Lung microvascular endothelial cell (primary cell): ENCODE measurements at places on chromosomes 6 and 20. TPM values are rescaled to one million over a fixed set of nuclear protein-coding genes. Genes with fewer than 3 reads are reported as not detected.

DNA sequence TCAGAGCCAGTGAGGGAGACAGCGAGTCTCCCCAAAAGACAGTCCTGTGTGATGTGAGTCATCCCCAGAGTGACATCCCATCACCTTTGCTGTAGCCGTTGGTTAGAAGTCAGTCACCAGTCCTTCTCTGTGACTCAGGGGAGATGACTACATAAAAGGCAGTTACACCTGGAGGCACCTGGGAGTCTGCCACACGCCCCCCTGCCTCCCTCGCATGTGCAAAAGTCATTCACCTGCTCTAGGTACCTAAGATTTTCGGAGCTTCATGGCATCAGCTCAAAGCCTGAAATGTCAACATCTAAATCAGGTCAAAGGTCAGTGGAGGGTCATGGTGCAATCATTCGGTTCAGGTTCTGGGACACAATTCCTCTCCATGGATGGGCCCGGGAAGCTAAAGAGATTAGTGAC lies 50.3 kb downstream of the PRR18 start:
- no peak for DNase-seq

Gene KCNQ2
- total RNA-seq, result not detected in 2 replicates

DNA sequence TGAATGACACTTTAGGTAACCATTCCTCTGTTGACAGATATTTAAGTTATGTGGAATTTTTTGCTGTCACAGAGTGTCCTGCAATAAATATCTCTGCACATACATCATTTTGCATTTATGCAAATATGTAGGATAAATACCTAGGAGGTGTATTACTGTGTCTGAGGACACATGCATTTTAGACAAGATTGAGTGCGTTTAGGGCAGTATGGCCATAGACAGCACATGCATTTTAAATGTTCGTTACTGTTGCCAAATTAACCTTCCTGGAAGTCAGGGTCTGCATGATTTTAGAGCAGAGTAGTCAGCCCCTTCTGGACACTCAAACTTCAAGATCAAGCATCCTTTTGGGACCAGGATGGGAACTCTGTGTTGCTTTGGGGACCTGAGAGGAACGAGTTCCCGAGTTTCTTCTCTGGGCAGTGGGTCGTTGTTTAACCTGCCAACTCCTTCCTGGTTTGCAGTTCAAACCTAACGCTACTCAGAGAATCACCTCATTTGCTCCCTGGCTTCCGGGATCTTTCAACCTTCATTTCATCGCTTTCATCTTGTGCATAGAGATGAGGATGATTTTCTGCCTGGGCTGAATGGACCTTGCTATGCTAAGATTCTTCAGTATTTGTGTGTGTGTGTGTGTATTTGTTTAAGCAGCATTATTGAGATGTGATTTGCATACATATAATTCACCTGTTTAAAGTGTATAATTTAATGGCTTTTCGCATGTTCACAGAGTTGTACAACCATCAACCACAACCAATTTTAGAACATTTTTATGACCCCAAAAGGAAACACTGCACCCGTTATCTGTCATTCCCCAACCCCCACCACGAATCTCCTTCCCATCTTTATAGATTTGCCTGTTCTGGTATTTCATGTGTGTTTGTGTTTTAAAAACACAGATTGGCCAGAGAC lies 9.8 kb downstream of the BCAS4 start:
- DNase-seq, result no peak

GRCh38 chr20:46400253-46400652 lies 6.2 kb downstream of the ELMO2 start:
- DNase-seq, result peak; percentile 53

- no peak for DNase-seq
Observed at GRCh38 chr20:16551607-16552006, 21.6 kb downstream of the KIF16B start.

GRCh38 chr6:52539607-52540006 lies 37.3 kb downstream of the TRAM2 start:
- DNase-seq, result peak; percentile 53

DNA sequence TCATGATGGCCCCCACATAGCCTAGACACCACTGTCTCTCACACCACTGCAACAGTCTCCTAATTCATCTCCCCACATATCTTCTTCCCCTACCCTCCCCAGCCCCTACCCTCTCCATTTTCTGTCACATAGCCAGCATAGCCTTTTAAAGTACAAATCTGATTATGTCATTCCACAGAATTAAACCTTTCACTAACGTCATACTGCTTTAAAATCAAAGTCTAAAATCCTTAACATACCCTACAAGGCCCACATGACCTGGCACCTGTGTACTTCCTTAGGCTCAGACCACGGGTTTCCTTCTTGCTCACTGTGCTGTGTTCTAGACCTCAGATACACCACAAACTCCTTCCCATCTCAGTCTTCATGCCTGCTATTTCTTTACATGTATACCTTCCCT lies 5.9 kb downstream of the OSTM1 start:
- no peak for DNase-seq

DNA sequence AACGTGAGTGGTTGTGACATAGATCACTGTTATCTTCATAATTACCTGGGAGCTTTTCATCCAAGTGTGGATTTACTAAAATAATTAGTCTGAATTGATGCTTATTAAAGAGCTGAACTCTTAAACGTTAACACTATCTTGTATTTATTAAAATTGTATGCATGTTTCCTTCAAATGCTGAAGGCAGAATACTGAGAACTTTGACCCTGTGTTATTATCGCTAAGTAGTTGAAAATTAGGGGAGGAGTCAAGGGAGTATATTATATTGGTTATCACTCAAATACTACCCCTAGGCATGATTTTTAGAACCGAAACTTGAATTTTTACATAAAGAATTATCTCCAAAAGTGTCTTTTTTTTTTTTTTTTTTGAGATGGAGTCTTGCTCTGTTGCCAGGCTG lies 5.8 kb downstream of the VAPB start:
- DNase-seq, result no peak

DNA sequence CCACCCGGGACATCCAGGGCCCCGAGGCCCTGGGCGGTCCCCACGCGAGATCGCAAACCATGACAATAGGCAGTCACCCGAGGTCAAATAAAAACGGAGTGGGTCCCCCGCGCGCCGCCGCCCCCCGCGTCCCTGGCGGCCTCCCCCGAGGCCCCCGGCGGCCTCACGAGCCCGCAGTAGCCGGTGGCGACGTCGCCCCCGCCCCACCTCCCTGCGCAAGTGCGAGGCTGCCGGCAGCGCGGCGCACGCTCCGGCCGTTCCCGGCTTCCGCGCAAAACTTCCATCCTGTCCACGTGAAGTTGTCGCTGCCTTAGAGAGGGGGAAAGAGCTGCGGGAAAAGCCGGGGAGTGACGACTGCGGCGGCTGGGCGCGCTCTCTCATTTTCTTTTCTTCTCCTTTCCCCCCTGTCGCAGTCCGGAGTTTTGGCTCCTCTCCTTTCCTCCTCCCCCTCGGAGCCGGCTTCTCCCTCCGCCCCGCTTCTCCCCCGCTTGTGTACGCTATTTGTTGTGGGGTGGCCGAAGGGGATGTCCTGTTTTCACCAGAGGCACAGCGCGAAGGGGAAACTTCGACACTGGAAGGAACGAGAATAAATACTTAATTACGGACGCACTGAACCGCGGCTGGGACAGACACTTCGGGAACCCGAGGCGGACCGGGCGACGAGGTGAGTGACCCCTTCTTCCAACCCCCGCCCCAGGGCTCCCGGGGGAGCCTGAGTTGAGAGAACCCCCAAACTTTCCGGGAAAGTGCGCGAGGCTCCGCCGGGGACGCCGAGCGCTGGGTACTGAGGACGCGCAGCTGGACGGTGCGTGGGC lies at the start of gene EYA4:
Gene EYA4, plus strand, starts transcription at position 272 of the 815 bp plus-strand sequence. CDS start 33,424 bp downstream, outside the sequence.
- DNase-seq, result peak; percentile 13

GRCh38 chr6:116390581-116390980 lies 19.8 kb downstream of the DSE start:
- no peak for DNase-seq

DNA sequence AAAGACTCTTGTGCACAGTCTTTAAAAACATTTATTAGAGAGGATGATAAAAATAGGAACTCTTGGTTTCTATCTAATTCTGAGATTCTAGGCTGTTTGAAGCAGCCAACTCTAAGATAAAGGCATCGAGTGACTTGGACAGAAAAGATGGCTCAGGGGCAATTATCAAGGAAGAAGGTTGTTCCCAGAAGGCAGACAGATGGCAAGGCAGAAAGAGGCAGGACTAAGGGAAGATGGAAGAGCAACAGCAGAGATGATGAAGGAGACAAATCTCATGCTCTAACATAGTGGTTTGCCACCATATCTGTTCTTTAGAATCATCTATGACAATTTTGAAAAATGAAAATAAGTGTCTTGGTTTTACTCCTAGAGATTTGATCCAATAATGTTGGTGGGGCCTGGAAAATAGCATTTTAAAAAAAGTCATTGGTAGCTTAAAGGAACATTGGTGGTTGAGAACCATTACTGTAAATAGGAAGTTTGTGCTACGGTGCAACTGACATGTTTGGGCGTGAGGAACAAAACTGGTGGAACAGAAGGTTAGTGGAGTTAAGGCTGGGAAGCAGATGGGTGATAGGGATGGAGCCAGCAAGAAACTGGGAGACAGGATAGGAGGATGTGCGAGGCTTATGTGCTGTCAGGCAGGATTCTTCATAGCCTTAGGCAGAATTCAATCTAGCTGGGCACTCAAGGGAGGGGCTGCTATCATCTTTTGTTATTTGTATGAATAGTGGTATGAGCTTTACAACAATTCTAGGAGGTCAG lies 751.1 kb downstream of the DHX35 start:
- no peak for DNase-seq

DNA sequence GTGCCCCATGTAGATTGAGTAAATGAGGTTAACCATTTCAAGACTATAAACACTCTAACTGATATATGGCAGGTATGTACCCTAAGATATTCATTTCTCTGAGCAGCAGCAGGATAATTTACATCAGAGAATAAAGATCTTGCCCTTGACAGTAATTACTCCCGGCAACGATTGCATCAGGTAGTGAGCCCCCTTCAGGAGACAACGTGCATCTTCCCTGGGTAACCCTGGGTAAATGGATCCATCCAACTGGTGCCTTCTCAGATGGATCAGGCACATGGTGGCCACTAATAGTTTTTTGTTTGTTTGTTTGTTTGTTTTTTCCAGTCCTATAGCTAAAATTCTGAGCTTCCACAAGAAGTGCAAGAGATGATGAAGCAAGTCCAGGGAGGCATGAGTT lies 469.4 kb upstream of the SLC35B3 start:
- DNase-seq, result no peak

Gene PROCR
- 169 and 328 TPM in 2 replicates for total RNA-seq

Gene SEMG2
- not detected in 2 replicates for total RNA-seq

DNA sequence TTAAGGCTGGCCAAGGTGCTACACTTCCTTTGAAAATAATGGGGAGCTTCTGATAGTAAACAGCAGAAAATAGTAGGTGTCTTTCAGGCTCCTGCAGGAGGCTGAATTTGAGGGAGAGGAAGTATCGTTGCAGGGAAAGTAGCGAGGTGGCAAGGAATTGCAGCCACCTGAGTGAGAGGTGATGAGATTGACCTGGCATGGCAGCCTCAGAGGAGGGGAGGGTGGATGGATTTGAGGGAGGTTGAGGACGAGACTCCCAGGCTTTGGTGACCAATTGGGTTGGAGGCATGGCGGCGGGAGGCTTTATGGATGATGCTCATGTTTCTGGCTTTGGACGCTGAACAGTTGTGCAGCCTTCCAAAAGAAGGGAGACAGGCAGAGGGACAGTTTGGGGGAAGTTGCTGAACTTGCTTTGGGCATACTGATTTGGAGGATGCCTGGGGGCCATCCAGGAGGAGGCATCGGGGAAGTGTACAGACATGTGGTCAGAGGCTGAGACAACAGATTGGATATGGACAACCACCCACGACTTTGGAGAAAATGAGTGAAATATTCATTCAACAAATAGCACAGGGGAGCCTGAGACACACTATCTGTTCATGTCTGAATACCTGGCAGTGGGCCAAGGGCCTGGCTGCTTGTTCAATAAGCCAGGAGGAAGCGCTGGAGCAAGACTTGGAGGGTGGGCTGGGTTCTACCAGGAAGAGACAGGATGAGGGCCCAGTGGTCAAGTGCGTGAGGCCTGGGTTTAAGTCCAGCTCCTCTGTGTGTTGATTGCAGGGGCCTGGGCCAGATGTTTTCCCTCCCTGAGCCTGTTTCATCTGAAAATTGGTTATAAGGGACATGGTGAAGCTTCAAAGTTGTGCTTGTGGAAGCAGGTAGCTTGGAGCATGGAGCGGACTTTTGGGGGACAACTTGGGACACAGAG lies 113.2 kb downstream of the CEBPB start:
- peak; percentile 59 for DNase-seq

GRCh38 chr20:49750611-49751396 lies 37.1 kb upstream of the B4GALT5 start:
- DNase-seq, result no peak
